Activated CD8-positive, alpha-beta memory T cell treated with anti-CD3 and anti-CD28 coated beads, Interleukin-2, amount 10 ng/mL, durations not matched to agents 7 days and 5 days (primary cell): ENCODE measurements at places on chromosomes 7 and 10.

GRCh38 chr7:29274146-29275017 lies 79.8 kb downstream of the CHN2 start:
- no peak for DNase-seq

DNA sequence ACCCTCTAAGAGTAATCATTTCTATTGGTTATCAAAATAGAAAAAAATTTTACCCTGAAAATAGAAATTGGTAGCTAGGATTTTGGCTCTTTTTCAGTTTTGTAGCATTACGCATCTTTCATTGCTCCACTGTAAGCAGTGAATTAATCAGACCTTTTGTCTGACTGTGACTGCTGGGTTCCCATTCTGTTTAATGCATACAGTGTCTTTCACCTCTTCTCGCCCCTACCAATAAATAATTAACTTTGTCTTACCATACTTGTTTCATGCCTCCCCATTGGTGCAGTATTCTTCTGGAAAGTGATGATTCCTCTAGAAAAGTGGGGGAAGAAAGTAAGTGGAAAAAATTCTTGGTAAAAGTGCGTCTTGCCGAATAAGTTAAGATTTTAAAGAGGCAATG lies 73.2 kb downstream of the AP3M1 start:
- no peak for DNase-seq

DNA sequence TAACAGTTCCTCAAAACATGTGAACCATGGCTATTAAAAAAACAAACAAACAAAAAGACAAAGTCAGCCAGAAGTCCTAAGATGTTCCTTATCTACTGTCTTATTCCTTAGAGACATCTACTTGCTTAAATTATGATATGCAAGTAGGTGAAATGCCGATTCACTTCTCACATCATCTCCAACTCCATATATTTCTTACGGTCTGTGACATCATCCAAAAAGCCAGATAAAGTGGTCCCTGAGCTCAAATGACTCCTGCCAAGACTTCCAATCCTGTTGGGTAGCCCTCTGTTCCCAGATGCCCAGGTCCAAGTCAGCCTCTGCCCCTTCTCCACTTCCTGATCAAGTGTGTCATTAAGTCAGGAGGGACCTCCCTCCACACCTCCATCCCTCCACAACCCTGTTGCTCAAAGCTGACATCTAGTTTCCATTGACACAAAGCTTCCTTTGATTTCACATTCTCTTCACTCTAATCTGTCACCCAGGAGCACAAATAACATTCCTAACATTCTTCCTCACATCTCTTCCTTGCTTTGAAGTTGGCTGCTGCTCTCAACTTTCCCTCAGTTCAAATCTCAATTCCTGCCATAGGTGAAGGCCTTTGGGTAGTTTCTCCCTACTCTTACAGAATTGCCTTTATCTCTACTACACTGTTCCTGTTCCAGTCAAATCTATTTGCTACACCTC lies 56.1 kb upstream of the PDLIM1 start:
- DNase-seq = no peak

DNA sequence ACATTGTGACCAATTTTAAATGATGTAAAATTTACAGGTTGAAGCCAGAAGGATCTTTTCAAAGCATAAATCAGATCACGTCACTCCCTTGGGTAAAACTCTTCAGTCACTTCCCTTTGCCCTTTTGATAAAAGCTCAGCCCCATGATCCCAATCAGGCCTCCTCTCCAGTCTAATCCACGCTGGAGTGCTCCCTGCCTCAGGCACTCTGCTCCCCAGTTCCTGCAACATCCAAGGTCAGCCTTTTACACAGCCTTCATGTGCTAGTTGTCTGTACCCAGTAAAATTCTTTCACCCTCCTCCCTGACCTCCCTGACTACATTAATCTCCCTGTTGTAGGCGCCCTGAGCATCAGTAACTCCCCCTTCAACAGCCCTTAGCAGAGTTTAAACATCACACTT lies 14.1 kb downstream of the ELMO1 start:
- no peak for DNase-seq

GRCh38 chr10:9910446-9910845 lies 1107.2 kb upstream of the CELF2 start:
- no peak for DNase-seq

DNA sequence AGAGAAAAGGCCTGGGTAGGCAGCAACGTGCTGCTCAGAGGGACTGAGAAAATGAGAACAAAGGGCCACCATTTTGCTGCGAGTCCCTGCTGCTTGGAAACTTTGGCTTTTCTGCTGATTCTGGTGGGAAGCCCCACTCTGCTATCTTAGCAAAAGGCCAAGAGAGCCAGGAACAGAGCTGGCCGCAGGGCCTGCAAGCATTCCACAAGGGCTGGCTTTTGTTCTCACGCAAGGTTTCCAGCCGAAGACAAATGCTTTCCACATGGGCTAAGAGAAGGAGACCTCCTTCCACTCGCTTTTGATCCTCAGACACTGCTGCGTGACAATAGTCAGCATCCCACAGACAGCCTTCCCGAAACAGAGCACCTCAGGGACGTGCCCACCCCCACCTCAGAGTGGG lies 163.1 kb downstream of the ARHGAP12 start:
- DNase-seq = peak; percentile 32
